AG10803 (cell line): ENCODE measurements at places on chromosomes 2 and 18.
A peak's percentile ranks its signal among the peaks of the same experiment; 100 is the strongest.

- no peak for DNase-seq
These were observed 8.2 kb upstream of the INPP1 start for GRCh38 chr2:190335225-190335559.

DNA sequence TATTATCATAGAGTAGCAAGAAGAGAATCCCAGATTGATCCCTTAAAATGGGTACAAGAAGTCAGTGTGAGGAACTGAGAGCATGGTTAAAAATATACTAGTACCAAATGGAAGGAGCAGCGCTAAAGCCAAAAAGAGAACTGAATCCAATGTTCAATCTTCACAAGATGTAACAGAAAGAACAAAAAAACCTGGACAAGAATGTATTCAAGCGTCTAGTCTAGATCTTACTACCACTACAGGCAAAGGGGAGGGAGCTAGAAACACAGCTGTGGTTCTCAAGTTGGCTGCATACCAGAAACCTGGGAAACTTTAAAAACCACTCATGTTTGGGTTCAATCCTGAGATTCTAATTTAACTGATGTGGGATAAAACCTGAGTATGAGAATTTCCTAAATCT, 57.5 kb downstream of the PIAS2 start:
- peak; percentile 15 for DNase-seq

GRCh38 chr18:27824841-27825681, 351.9 kb downstream of the CDH2 start:
- no peak for DNase-seq

DNA sequence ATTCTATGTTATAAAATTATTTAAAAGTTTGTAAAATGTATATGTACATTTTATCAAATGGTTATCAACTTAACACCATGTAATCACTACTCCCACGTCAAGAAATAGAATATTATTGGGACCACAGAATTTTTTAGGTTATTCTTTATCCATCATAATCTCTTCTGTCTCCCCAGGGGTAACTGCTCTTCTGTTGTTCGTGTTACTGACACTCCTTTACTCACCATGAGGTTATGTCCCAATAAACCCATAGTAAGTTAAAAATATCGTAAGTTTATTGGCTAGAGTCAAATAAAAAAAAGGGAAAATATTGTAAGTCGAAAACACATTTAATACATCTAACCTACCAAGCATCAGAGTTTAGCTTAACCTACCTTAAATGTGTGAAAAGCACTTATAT, 14.0 kb downstream of the OTX1 start:
- DNase-seq = no peak

DNA sequence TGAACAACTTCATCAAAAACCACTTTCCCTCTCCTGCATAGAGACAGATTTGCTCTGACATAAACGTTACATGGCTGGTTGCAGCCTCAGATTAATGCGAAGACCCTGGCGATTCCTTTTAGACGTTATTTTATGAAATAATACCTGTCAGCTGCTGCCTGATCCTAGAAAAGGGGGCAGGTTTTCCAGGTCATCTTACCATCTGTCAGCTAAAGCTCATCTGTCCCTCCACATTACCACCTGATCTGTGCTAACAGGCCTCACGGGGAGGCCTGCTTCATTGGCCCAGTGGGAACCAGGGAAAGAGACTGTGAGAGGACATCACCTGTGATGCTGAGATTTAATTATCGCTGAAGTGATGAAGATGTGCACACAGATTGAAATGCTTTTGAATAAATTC, 261.0 kb downstream of the ARHGAP15 start:
- DNase-seq = no peak

DNA sequence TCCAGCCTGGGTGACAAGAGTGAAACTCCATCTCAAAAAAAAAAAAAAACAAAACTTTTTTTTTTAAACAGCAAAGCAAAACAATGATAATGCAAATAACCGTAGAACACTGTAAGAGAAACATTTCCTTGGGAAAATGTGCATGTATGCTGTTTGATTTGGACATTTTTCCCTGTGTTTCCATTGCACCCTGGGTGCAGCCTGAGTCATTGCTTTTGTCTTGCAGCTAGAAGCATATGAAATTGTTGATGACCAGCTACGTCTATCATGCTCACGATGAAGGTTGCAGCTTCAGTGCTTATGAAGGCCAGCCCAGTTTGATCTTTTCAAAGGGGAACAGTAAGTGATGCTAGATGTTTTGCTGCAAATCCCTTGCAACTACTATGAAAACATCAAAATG, 41.5 kb downstream of the MOGAT1 start:
- no peak for DNase-seq

DNA sequence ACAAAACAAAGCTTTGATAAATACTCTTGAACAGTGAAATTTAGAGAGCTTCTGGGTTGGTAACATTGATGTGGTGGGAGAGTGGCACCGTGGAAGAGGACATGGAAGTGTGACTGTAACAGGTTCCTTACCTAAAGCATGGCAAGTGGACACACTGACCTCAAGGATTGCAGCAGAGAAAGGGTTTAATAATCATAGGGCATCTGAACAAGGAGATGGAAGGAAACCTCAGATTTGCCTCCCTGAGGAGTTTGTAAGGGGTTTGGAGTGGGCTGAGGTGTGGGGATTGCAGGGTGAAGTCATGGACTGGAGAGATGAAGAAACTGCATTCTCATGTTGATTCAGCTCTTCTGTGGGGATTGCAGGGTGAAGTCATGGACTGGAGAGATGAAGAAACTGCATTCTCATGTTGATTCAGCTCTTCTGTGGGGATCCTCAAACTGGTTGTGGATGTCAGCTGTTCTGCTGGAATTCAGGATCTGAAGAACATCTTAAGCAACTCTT, 83.8 kb upstream of the TLK1 start:
- peak; percentile 89 for DNase-seq

DNA sequence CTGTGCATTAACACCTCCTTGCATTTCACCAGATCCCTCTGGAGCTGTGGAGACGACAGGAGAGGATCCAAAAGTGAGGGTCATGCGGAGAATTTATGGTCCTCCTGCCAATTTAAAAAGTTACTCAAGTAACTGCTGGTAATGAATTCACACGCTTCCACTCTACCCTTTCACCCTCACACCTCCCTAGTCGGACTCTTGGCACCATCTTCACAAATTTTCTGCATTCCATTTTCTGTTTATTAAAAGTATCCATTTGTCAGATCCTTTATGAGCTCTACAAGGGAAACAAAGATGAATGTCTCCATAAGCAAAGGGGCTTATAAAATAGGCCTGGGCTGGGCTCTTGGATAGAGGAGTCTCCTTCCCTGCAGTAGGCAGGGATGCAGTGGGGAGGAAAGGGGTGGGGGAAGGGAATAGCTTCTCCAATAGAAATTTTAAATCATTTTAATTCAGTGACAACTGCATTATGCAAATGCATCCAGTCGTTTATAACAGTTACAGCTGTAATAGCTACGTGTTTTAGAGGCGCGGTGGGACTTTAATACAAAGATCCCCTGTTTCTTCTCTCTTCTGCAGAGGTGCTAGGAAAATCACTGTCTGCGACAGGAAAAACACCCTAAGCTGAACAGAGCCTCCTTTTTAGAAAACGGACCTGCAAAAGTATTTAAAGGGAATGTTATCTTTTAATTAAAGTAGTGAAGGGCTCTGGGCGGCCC, 132.2 kb downstream of the EPHA4 start:
- no peak for DNase-seq

DNA sequence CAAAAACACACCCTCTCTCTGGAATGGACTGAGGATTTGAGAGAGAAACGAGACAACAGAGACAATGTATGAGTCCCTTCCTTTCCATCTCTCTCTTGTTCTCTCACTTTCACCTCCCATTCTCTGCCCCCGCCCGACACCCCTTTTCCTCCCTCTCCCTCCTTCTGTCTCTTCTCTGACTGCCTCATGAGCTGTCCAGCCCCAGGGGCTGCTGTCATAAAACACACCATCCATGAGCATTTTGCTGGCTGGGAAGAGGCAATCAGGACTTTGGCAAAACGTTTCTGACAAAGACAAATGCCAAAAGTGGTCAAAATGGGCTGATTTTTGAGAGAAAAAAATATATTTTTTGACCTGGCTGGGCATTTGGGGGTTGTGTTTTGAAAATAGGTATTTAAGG, 377.2 kb downstream of the EN1 start:
- no peak for DNase-seq

GRCh38 chr2:97348265-97348664, 235.3 kb downstream of the ANKRD36 start:
- DNase-seq = no peak

GRCh38 chr18:13510594-13510993, 215.8 kb downstream of the FAM210A start:
- no peak for DNase-seq

- peak; percentile 28 for DNase-seq
These were observed 970.6 kb upstream of the ACVR2A start for GRCh38 chr2:146874260-146874658.

DNA sequence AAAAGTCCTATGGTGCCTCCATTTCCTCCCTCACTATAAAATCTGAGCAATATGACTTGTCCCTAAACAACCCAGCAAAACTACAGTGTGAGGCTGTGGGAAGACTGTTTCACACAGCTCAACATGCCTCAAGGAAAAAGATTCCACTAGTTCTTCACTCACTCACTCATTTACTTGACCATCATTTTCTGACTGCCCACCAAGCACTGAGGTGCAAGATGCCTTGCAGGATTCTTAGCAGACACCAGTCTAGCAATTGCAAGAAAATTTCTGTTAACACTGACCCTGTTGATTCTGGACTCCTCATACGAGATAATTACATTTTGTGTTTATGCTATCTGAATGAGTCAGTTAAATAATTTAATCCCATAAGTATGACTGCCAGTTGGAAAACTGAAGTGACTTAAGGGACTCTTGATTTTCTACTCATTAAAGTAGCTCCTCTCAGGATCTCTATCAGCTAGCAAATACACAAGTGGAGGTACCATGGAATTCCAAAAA, 51.9 kb upstream of the PCBP1 start:
- DNase-seq = no peak

DNA sequence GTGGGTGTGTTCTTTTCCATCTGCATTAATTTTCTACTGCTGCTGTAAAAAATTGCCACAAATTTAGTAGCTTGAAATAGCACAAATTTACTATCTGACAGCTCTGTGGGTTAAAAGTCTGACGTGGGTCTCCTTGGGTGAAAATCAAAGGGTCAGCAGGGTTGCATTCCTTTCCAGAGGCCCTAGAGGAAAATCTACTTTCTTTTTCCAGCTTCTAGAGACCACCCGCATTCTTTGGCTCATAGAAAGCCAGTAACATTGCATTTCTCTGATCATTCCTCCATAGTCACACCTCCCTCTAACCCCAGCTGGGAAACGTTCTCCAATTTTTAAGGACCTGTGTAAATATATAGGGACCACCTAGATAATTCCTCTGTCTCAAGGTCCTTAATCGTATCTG, 128.8 kb downstream of the ATL2 start:
- no peak for DNase-seq

DNA sequence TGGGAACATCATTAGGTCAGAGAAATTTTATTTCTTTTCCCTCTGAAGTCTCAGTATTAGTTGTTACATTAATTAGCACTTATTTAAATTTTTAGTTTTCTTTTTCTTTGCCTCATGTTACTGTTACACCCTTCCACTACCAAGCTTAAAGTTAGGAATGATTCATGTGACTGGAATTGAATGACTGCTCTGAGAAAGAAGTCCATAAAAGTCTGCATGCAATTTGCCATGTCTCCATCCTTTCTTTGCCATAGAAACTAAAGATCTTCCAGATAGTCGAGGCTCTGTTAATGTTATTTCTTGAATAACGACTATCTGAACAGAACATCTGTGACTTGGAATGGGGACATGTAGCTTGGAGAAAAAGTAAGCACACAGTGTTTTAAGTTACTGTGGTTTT, 1269.8 kb upstream of the PIK3C3 start:
- DNase-seq = no peak

DNA sequence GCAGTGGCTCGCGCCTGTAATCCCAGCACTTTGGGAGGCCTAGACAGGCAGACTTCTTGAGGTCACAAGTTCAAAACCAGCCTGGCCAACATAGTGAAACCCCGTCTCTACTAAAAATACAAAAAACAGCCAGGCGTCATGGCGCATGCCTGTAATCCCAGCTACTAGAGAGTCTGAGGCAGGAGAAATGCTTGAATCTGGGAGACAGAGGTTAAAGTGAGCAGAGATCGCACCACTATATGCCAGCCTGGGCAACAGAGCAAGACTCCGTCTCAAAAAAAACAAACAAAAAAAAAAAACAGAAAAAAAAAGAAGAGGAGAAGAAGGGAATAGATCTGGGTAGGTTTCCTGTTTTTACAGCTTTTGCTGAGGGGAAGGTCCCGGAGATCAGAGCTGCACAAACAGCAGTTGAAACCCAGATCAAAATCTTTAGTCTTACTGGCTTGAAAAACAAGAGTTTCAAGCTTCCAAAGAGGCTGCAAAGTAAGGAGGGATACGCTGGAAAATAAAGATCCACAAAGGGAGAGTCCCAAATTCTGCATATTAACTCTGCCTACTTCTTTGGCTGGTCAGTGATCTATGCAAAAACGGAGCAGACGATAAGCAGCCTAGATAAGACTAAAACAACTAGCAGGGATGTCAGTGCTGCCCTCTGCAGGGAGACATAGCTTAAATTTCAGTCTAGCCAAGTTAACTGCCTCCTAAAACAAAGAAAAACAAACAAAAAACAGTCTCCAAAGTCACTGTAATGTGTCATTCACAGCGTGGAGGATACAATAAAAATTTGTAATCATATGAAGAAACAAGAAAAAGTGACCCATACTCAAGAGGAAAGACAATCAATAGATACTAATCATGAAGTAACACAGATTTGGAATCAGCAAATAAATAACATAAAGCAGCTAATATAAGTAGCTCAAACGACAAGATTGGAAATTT, 74.1 kb downstream of the TLK1 start:
- DNase-seq = peak; percentile 43

DNA sequence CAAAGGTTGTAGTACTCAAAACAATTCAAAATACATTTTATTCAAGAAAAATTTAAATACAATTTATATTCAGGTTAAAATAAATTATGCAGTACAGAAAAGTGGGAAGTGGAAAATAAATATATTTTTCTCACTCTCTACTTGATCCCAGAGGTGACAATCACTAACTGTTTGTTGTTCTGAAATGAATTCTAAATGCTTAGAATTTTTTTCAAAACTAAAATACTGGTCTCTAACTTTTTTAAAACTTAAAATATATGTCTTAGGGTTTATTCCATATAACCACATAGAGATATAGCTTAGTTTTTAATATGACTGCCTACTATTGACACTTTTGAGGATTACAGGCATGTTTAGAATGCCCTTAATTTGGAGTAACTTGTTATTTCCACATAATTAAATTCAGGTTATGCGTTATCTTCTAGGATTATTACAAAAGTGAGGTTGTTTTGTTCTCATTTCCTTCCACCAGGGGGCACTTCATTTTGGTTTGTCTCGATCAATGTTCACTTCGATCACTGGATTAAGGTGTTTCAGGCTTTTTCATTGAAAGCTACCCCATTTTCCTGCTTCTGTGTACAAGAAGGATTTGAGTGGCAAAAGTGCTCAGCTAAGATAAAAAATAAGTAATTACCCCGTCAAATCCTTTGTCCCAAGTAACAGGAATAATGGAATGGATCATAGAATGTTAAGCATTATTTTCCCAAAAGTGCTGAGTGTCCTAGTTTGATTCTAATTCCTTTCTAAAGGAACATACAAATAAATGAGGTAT, 27.1 kb upstream of the TFPI start:
- DNase-seq = peak; percentile 33
